Activated T-cell treated with anti-CD3 and anti-CD28 coated beads, Interleukin-2, amount 50 U/mL, for 4 hours (primary cell): ENCODE measurements at places on chromosomes 12 and 14. TPM values are rescaled to one million over a fixed set of nuclear protein-coding genes. Genes with fewer than 3 reads are reported as not detected.

Gene SLC38A4
- 0.25 TPM for total RNA-seq

Gene UTP20
- total RNA-seq: 68.3 TPM

Gene RDH12
- not detected for total RNA-seq

Gene E2F7
- total RNA-seq: 1.6 TPM

Gene TPH2
- not detected for total RNA-seq

Gene EML5
- total RNA-seq: 4.0 TPM

Gene MSRB3
- total RNA-seq: 0.10 TPM
